Esophagus muscularis mucosa (tissue), 4 donors: ENCODE measurements at places on chromosomes 12 and 14.

DNA sequence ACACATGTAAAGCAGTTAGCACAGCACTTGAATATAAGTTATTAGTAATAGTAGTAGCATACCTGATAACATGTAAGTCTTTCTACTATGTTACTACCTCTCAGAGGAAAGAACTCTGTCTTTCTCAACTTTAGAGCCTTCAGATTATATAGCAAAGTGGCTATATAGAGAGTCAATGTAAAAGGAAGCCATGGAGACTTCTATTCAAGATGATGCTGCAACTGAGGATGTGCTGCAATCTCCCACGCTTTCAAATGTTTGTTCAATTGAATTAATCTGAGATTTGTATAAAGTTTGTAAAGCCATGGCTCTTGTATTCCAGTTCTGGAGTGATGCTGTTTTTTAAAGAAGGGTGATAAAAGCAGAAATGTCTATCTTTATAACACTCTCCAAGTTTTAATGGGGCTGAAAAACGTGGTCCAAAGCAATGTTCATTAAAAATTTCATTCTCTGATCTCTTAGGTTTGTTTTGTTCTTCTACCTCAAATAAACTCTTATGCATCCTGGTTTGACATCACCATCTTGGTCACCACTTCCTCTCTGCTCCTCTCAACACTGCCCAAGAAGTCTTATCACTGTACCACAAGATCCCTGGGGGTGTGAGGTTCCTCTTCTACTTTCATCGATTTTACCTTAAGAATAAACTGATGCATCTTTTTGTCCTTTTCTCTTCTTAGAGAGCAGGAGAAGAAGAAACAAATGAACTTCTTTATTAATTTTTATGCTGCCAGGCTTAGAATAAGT lies 40.6 kb downstream of the C12orf42 start:
- DNase-seq, result no peak

DNA sequence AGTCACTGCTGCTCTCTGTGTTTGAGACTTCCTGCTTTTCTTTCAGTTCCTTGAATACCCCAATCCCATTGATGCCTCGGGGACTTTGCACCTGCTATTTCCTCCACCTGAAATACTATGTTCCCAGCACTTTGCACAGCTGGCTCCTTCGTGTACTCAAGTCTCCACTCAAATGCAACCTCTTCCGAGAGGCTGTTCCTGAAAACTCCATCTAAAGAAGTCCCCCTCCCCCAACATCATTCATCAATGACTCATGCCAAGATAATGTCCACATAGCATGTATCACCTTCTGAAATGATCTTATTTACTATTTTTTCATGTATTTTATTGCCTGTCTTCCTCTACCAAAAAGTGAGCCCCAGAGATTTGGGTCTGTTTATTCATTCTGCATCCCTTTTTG lies 48.6 kb downstream of the HSPB8 start:
- DNase-seq, result no peak

- no peak for DNase-seq
Measured at GRCh38 chr12:2212971-2213869, 160.4 kb downstream of the CACNA1C start.

DNA sequence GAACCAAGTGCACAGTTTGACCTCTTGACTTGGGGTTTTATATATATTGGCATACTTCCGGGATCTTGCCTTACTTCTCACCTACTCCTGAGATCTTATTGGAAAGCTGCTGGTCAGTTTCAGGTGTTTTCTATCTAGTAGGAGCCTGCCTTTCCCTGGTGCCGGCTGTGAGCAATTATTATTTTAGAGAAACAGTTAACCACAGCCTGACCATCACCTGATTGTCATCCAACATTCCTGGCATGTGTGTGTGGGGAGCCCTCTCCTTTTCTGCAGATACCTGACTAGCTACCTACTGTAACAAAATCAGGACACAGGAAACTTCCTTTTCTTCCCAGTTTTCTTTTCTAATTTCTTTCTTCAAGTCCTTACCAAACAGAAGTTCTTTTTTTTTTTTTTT lies 220.4 kb downstream of the ATP23 start:
- no peak for DNase-seq

DNA sequence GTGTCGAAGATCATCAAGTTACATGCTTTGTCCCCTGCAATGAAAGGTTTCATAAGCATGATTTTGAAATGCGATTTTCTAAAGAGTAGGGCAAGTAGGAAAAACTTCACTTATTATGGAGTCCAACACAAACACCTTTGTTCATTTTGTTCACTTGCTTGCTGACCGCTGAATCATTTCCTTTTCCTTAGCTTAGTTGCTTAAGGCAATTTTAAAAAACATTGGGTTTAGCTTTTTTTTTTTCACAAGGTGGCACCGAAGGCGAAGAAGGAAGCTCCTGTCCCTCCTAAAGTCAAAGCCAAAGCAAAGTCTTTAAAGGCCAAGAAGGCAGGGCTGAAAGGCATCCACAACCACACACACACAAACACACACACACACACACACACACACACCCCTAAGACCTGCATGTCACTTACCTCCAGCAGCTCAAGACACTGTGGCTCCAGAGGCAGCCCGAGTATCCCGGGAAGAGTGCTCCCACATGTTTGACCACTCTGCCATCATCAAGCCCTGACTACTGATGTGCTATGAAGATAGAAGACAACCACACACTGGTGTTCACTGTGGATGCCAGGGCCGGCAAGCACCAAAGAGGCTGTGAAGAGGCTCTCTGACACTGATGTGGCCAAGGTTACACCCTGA lies 11.4 kb downstream of the MANSC1 start:
- DNase-seq, result no peak

- DNase-seq, result no peak
Measured at GRCh38 chr12:4289231-4289878, 15.8 kb downstream of the CCND2 start.
